ENCODE measurements at places on chromosomes 1 and 21.

- DNase-seq: no peak
These were observed 17.0 kb upstream of the MACF1 start for GRCh38 chr1:39187275-39188046.

- DNase-seq: no peak
These were observed 81.9 kb downstream of the CASZ1 start for GRCh38 chr1:10714337-10715114.

- no peak for DNase-seq
These were observed 145.0 kb upstream of the TIAM1 start for GRCh38 chr21:31489014-31489413.

GRCh38 chr1:156129687-156130577 is 15.4 kb downstream of the LMNA start:
- peak; percentile 62 for DNase-seq

DNA sequence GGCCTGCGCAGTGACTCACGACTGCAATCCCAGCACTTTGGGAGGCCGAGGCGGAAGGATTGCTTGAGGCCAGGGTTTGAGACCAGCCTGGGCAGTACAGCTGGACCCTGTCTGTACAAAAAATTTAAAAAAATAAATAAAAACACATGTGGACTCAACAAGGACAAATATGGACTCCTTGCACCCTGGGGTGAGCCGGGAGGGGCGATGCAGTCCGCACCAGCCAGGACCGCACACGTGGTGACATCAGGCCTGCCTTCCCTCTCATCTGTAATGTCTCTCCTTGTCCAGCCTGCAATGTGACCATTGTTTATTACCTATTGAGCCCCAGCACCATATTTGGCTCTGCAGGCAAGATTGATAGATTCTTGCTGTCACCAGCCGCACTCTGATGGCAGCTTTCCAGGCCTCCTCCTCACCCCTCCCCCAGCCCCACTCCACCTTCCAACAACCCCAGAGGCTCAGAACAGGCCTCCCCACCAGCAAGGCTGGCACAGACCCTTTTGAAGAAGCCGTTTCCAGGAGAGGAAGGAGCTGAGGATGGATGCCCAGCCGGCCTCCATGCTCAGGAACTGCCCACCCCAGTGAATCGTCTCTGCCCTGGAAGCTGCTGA is 55.2 kb downstream of the IRF2BP2 start:
- no peak for DNase-seq

GRCh38 chr1:9051379-9051778 is 18.1 kb downstream of the SLC2A5 start:
- DNase-seq: no peak

DNA sequence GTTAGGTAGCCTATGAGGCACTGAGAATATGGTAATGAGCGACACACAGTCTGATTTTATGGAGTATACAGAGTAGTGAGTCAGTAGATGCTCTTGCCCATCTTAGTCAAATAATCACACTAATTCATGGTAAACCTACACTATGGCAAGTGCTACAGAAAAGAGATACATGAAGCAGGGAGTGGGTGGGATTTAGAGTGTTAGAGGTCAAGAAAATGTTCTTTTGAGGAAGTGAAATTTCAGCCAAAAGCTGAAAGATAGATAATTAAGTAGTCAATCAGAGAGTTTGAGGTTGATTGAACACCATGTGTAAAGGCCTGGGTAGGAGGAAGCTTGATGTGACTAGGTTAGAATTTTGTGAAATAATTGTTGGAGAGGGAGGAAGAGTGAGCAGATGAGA is 14.7 kb downstream of the MDM4 start:
- DNase-seq: no peak

GRCh38 chr21:38300141-38300578 is 43.4 kb downstream of the KCNJ15 start:
- no peak for DNase-seq

GRCh38 chr1:162075862-162076261 is 6.4 kb downstream of the NOS1AP start:
- DNase-seq: no peak

DNA sequence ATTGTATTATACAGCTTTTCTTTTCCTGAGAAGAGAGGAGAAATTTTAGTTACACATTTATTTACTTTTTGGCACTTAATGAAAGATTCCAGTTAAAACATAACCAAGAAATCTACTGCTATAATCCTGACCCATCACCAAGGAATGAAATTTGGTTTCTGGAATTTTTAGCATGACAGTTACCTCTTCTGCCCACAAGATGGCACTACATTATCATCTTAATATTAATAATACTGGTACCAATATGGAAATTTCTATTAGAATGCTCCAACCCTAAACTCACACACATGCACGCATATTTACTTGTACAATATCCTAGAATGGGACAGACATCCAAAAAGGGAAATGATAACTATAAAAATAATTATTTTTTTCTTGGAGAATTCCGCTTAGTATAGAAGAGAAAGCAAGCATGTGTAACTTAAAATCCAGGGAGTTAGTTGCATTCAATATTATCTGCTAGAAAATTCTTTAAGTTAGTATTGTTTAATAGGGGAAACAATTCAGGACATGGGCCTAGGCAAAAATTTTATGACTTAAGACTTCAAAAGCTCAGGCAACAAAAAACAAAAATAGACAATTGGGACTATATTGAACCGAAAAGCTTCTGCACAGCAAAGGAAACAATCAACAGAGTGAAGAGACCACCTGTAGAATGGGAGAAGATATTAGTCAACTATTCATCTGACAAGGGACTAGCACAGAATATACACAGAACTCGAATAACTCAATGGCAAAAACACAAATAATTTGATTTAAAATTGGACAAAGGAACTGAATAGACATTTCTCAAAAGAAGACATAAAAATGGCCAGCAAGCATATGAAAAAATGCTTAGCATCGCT is 37.4 kb downstream of the MAP3K21 start:
- no peak for DNase-seq

- DNase-seq: no peak
These were observed 22.8 kb upstream of the TSPEAR start for GRCh38 chr21:44734026-44734745.

DNA sequence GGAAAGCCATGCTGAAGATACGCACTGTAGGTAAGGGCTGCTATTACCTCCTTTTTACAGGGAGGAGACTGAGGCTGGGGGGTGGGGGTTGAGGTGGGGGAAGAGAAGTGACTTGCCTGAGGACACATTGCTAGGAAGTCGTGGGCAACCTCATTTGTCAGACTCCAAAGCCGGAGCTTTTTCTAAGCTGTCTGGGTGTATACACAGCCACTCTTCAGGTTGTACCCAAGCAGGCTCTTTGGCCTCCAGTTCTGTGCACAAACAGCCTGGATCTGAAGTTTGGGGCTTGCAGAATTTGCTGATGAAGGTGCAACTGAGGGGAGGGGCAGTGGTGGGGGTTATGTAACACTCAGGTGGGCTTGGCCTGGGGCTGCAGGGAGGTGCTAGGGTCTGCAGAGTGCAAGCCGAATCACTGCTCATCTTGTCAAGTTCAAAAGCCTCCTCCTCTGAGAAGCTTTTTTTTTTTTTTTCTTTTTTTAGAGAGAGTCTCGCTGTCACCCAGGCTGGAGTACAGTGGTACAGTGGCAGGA is 16.9 kb downstream of the TINAGL1 start:
- no peak for DNase-seq

GRCh38 chr1:46810596-46810995 is 11.8 kb downstream of the CYP4B1 start:
- no peak for DNase-seq

DNA sequence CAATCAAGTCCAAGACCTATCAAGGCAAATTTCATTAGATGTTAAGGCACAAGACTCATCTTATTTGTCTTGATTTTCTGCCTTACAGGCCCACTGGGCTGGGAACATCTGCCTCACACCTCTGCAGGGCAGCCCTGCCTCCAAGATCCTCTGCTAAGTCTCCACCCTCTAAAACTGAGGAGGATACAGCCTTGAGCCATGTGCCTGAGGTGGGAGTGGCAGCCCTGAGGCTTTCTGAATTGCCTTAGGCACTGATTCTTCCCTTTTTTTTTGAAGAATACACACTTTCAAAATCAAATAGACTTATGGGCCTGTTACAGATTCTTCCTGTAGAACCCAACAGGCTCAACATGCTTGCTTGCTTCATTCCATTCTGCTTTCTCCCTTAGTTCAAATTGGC is 544.3 kb upstream of the ADAMTS5 start:
- no peak for DNase-seq
